ENCODE measurements at places on chromosomes 2 and 18.

DNA sequence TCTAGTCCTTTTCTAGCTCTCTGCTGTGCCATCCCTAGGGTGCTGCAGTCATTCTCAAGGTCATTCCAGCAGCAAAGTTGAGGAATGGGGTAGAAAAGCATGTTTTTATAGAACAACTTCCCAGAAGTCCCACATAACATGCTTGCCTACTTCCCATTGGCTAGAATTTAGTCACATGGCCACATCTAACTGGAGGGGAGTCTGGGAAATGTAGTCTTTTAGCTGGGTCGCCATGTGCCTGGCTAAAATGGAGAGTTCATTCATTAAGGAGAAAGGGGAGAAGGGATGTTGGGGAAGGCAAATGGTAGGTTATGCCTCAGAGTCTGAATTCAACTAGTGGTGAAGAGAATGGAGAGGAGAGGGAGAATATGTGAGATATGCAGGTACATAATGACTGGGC, 85.7 kb downstream of the SLC4A3 start:
- DNase-seq: no peak

- no peak for DNase-seq
Observed at GRCh38 chr2:103873716-103874351, 980.1 kb upstream of the POU3F3 start.

DNA sequence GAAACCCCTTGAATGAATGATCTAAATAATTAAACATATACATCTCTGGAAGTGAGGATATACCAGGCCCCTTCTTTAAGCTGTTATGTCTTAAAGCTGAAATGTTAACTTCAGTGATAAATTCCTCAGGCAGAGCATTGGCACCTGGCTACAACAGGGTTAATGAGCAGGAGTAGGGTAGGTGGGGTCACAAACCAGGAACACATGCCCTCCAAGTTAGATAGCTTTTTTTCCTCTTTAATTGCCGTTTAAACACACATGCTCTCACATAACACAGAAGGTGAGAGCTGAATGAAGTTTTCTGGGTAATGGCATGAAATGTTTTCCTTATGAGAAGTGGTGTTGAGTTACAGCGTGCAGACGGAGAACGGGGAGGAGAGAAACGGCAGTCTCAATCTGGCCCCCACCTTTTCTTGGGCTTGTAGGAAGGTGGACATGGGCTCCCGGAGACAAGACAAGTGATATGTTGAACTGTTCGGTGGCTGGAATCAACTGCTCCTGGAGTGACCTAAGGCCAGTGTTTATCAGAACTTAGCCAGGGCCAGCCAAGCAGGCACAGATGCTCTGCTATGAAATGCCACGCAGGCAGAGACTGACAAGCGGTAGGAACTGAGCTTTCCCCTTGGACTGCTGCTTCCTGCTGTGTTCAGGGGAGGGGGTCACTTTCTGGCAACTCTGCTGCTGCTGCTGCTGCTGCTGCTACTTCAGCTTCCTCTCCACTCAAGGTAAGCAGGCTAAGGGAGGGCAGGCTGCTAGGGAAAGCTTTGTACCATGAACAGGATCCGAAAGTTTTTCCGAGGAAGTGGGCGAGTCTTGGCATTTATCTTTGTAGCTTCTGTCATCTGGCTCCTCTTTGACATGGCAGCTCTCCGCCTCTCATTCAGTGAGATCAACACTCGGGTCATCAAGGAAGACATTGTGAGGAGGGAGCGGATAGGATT, at the start of gene GALNT5:
Gene GALNT5 (plus strand): TSS at position 394 of the 941 bp plus-strand sequence. CDS start 378 bp downstream, at position 772.
- DNase-seq: no peak

- DNase-seq: no peak
Observed at GRCh38 chr18:32934201-32934600, 161.4 kb upstream of the KLHL14 start.

GRCh38 chr18:61388010-61388409, 54.8 kb downstream of the CDH20 start:
- DNase-seq: no peak

DNA sequence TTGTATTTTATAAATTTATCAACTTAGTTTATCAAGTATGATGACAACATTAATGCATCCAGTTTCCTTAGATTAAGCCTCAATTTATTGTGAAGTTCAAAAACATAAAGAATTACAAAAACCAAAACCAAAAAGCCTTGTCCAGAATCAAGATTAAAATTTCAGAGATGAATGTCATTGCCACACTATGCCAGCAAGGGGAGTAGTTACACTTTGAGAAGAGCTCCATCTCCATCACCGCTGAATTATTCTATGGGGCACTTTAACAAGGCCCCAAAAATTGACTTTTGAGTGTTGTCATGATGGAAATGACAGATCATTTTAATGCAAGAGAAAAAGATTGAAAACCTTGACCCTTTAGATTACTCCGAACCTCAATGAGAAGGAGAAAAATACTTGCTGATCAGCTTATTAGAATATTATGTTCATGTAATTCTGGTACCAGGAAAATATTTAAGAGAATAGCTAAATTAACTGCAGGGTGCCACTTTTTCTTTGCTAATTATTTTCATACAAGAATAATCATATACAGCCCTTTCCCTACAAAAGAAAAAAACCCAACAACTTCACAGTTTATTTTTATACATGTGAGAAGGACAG, 152.5 kb upstream of the AQP4 start:
- DNase-seq: no peak

DNA sequence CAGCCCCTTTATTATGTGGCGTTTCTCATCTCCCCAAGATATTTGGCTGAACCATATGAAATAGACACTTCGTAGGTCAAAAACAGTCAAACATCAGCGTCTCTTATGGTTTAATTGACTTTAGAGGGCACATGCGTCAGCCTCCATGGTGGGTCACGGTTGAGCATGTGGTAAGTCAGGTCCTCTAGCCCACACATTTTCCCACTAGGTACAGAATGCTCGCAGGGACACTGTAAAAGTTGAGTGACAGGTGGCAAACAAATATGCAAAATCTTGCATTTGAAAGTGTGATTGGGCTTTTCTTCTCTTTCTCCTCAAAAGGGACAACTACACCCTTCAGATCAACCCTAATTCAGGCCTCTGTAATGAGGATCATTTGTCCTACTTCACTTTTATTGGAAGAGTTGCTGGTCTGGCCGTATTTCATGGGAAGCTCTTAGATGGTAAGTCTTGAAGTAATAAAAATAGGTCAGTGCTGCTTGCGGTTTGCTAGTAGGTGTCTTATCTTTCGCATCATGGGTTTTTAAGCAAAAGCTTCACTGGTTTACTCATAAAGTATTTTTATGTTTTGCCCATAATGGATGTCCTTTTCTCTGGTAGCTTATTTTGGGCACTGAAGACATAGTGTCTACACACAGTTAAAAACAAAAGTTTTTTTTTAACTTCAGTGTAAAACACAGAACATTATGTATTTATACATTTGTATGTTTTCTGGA, 261.3 kb downstream of the ALPK2 start:
- no peak for DNase-seq

GRCh38 chr18:9231852-9232486, 95.4 kb downstream of the ANKRD12 start:
- DNase-seq: no peak

- no peak for DNase-seq
Observed at GRCh38 chr2:231160701-231161100, 35.9 kb upstream of the HTR2B start.

GRCh38 chr18:27711382-27711781, 465.5 kb downstream of the CDH2 start:
- DNase-seq: no peak

DNA sequence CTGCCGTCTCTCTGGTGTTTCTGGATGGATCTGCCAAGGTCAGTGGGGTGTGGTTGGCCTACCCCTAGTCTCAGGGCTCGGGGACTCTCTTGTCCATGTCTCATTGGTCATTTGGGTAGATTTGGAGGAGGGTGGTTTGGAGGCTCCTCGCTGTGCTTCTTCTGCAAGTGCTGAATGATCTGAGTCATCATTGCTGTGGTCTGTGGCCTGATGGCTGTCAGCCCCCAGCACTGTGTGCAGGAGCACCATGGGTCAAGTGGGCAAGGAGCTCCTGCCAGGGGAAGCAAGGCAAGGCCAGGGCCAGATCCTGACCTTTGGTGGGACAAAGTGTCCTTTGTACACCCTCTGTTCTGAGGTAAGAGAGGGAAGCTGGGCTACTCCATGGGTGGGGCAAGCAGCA, 221.8 kb downstream of the FHOD3 start:
- no peak for DNase-seq

DNA sequence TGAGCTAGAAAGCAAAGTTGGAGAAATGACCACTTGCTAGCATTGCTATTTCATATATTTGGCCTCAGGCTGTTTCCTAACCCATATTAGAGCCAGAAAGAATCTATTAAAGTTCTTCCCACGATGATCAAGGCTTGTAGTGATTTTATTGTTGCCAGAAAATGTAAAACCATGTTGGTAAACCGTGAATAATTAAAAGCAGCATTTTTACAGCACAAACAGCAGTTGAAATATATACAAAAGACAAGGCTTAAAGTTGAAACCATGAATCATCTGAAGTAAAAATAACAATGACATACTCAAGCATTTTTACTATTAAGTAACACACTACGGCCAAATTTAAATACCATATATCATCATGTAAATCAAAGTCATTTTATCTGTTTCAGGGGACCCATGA, 27.7 kb upstream of the DSC3 start:
- DNase-seq: no peak

GRCh38 chr2:27772804-27773203, 1.3 kb downstream of the MRPL33 start:
- DNase-seq: no peak

DNA sequence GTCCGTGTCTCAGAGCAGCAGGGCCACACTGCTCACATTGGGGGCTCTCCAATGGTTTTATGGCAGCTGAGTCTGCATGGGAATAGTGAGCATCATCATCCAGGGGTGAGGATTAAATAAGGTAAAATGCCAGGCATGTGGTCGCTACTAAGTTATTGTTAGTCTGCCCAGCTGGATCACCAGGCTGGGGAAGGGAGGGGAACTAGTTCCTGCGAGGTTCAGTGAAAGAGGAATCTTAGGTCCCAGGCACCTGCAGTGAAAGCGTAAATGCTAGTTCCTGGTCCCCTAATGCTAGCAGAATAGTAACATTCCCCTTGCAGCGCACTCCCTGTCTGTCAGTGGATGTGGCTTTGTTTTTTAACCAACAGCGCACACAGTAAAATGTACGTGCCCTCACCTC, 60.1 kb downstream of the ARHGEF4 start:
- DNase-seq: no peak

DNA sequence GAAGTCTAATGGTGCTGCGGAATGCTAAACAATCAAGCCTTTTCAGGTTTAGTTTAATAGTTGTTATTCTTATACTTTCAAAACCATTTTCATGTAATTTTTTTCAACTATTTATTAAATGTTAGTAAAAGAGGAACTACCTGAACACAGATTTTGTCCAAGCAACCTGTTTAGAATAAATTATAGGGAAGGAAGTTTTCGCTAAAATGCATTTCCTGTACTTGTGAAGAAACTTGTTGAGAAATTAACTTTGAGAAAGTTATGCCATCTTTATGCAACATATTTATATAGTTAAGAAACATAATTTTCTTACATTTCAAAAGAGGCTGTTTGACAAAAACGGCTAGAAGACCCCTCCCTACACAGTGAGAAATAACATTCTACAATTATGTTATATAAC, 16.6 kb downstream of the MAP4K4 start:
- DNase-seq: no peak

- DNase-seq: no peak
Observed at GRCh38 chr2:208208335-208209085, 18.7 kb upstream of the C2orf80 start.

DNA sequence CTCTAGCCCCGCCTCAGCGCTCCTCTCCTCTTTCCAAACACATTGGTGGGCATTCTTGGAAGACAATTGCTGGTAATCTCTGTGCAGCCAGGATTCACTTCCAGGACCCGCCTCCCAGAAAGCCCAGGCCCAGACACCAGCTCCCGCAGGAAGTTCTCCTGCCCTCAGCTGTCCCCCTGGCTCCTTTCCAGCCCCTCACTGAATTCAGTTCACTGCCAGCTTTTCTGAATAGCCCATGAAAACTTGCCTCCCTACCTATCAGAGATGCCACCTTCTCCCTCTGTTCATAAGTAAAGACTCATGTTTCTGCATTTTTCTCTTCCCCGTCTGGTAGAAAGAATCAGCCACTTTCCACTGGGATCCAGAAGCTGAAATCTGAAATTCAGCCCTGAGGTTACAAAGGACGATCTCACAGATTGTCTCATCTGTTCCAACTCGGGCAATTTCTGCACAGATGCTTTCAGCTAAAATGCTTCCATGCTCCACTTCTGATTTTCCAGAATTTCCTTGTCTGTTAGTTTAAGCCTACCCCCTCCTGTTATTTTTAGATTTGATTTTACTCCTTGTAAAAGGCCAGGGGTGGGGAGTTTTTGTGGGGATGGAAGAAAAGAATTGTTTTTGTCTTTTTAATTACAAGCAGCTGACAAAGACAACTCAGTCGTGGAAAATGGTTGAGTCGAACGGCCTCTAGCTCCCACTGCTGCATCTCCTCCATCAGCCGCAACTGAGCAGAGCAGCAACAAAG, 98.1 kb downstream of the SP3 start:
- no peak for DNase-seq

DNA sequence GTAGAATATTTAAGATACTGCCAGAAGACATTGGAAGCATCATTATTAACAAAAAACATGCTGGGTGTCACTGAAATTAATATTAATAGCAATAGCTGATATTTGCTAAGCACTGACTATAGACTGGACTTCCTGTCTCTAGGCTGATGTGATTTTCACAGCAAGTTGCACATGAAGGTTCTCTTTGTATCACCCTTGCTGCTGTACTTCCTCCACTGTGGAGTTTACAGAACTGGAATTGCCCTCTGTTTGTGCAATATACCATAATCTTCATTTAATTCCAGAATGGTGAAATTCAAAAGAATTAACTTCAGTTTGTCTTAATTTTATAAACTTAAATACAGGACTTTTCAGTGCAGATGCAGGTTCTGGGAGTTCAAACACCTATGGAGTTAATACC, 585.1 kb downstream of the RNF144A start:
- DNase-seq: no peak
